ENCODE measurements at places on chromosomes 1 and 21.

DNA sequence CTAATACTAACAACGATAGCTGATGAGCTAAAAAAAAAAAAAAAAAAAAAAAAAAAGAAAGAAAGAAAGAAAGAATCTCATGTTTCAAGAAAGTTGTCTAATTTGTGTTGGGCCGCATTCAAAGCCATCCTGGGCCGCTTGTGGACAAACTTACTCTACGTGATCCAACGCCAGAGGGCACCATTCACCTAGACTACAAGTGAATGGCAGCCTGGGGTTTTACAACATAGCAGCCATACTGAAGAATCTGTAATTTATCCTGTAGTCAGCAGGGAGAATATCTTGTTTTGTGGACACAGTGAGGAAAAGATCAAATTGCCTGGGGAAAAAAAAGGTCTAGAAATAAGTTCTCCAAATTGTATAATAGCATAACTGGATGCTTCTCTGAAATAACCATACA is 47.0 kb downstream of the CYP2J2 start:
- DNase-seq: peak; percentile 54

GRCh38 chr1:154371436-154371835 is 33.7 kb upstream of the IL6R start:
- no peak for DNase-seq

DNA sequence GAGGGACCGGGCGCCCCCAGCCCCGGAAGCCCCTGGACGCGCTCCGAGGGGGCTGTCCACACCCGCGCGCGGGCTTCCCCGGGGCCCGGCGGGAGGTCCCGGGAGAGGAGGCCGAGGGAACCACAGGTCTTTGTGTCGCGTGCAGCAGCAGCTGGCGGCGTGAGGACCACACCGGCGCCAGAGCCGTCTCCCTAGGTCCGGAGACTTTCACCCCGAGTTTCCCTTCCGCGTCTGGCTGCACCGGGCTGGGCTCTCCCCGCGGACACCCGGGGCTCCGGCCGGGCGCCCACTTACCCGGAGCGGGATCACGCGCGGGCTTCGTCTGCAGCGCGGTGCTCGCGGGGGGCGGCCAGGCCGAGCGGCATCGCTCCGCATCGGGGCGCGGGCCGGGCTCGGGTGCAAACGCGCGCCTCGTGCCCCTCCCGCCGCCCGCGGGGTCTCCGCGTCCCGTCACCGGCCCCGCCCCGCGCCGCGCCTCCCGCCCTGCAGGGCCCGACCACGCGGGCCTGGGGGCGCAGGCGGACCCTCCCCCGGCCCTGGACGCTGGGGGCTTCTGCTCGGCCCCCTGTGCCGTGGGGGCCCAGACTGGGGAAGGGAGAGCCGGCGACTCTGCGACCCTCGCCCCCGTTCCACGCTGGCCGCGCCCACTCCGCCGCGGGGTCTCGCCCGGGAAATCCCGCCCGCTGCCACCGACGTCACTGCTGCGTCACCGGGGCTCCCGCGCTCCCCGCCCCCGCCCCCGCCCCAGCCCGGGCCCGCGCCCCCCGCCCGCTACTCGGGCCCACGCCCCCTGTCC is at the start of gene GNG4:
GNG4 (minus strand) TSS at position 417 of the 796 bp plus-strand sequence. CDS start 65,946 bp downstream, outside the sequence.
- DNase-seq: peak; percentile 79

GRCh38 chr21:15406791-15407190 is 323.0 kb upstream of the USP25 start:
- DNase-seq: no peak

- DNase-seq: no peak
These were observed 68.9 kb downstream of the CNIH3 start for GRCh38 chr1:224684979-224685425.

DNA sequence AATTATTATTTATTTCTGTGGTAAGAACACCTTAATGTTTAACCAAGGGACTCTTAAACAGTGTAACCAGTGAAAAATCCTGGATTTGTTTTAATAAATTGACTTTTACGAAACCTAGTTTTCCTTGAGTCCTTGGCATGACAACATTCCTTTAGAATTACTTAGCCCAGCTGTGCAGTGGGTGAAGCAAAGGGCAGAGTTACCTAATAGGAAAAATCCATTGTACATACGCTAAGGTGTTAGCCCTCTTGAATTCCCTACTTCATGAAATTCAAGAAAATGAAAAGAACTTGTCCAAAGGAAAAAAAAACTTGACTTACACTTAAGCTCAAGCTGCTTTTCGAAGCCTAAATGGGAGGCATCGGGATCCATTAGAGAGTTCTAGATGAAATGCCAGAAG is 852.0 kb upstream of the ADAMTS5 start:
- no peak for DNase-seq

GRCh38 chr1:178142806-178143205 is 48.9 kb downstream of the RASAL2 start:
- no peak for DNase-seq

DNA sequence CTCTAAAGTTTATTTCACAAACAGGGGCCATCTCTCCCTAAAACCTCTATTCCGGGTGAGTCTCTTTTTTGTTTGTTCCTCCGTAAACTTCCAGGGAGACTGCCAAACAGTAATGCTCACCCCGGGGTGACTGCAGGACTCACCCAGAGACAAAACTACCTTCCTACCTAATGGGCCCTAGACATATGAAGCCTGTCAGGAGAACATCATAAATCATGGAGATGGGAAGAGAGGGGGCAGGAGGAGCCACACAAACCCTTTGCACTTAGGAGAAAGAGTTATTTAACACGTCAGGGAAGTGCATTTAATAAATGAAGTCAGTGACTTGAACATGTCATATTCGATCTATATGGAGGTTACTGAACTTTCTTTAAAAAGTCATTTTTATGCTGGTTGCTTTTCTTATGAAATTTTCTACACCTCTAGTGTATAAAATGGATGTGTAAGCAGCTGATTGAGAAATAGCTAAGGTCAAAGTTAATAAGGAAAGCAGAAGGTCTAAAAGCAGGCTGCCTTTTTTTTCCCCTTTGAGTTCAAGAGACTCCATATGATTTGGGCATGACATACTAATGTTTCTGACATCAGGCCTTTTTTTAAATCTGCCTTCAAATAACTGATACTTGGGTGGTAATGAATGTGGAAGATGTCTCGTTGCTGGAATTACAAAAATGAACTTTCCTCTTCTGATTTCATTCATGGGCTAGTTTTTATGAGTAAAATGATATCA is 286.9 kb upstream of the USP25 start:
- no peak for DNase-seq

- DNase-seq: no peak
These were observed 146.4 kb upstream of the TIAM1 start for GRCh38 chr21:31490443-31490842.

DNA sequence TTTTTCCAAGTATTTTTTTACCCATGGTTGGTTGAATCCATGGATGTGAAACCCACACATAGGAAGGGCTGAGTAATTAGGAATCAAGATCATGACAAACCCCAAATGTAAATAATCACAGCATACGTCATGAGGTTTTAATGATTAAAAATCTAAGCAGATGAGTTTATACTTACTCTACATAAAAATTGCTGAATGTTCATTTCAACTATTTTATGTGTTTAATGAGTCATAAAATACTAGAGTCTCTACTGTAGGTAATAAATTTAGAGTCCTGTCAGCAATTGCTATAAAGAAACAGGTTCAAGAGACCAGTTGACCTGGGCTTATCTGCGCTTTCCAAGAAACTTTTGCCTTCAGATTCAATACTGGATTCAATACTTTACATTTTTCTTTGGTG is 18.2 kb downstream of the CTH start:
- no peak for DNase-seq

- no peak for DNase-seq
These were observed 122.4 kb downstream of the TOMM20 start for GRCh38 chr1:235006132-235006721.

- no peak for DNase-seq
These were observed 4.1 kb downstream of the TEX38 start for GRCh38 chr1:46675549-46676314.

- no peak for DNase-seq
These were observed 3.2 kb downstream of the EFNA4 start for GRCh38 chr1:155066777-155067176.

GRCh38 chr1:228487336-228488124 is at the start of gene RNF187:
Gene RNF187 (plus strand): TSS chr1:228487382.
- DNase-seq: no peak
